ENCODE measurements at places on chromosomes 7 and 10.

- no peak for DNase-seq
Observed at GRCh38 chr10:112389271-112389822, 15.4 kb downstream of the ACSL5 start.

DNA sequence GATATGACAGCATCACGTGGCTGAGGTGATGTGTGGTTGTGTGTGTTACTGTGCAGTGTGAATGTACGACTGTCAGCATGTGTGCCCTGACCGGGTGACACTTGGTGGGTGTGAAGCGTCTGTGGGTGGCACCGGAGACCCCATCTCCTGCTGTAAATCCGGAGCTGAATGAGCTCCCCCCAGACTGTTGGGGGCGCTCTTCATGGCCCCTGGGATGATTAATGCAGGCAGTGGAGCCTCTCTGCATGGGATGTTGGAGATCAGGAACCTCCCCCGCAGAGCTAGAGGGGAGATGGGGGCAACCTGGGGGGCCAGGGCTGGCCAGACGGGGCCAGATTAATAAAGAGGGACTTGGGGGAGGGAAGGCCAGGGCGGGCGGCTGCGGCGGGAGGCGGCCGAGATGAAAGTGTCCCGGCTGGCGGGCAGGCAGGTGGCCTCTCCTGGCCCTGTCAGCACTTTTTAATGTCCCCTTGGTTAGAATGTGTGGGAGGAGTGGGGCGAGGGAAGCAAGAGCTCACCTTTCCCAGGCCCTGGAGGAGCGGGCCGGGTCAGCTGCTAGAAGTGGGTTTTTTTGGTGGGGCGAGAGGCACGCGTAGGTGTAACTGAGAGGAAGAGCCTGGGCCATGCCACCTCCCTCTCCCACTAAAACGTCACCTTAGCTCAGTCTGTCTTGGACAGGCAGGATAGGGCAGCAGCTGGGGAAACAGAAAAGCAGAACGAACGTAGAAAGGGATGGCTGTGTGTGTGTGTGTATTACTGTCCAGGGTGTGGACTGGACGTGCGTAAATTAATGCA is 34.1 kb downstream of the HIF1AN start:
- DNase-seq: no peak

DNA sequence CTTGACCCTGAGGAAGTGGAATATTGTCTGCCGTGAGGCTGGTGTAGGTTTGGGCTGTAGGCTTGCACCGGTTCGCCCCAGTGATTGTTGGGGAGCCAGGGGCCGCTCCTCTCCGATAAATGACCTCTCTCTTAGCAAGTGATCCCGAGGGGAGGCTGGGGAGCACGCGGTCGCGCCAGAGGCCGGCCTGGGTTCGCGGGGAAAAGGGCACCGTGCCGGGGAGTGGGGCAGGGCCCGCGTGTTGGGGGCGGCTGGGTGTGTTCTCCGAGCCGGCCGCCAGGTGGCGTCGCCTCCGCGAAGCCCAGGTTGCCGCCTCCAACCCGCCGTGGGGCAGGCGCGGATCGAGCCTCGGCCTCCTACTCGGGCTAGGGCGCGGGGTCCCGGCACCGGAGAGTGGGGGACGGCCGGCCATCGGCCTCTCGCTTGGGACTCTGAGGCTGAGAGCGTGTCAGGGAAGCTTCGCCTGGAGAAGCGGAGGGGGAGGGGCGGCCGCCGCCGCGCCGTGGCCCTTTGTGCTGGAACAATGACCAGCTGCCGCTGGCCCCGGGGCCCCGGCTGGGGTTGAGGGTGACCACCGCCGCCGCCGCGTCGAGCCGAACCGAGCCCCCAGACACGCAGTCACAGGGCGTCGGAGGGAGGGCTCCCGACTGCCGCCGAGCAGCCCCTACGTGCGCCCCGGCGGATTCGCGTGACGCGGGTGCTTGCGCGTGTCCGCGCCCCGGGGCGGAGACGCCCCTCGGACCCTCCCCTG is 442 bp upstream of the LZTS2 start:
- peak; percentile 35 for DNase-seq

DNA sequence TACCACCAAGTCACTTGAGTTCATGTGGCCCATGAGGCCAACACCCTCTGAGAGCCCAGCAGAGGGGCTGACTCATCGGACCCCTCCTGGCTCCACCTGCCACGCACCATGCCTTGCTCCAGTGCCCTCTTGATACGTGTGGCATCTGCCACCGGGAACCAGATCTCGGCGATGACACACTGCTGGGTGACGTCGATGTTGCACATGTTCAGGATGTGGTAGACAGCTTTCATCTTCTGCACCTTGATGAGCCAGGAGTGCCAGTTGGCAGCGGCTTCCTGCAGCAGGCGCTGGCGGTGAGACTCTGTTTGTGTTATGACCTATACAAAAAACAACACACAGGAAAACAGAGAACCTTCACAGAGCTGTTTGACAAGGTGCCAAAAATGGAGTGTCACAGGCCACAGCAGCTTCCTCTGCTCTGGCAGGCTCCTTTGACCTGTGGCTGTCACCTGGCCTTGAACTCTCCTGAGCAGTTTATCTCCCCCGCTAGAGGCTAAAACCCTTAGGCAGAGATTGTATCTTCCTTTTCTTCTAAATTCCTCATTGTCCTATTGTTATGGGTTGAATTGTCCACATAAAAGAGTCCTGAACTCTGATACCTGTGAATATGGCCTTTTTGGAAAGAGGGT is 45.2 kb upstream of the TMEM213 start:
- DNase-seq: peak; percentile 80

DNA sequence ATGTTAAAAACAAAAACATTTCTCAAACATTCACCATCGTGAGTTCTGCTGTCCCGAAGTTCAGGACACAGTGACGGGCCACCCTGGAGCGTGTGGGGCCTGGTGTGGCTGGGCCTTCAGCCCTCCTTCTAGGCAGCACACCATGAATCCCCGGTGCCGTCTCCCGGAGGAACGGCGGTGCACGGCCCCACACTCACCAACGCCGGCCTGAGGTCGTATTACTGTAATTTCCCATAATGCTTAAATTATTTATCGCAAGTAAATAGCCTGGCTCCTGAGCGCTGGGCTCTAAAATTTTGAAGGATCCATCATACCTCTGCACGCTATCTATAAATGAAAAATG is 1.4 kb downstream of the STK32C start:
- no peak for DNase-seq

DNA sequence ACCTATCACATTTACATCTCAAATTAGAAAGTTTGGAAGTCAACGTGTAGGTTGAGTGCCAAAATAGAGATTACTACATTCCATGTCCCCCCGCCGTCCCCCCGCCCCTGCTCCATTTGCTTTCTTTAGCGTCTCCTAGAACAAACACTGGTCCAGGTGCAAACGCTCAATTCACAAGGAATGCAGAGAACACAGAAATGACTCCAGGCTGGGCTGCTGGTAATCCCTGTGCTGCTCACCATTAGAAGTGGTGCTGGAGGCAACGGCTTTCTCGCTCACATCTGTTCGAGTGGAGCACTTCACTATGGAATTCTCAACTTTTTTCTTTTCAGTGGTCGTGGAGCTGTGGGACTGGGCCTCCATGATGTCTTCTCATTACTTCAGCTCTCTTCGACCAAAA is 14.1 kb downstream of the GLI3 start:
- DNase-seq: no peak

DNA sequence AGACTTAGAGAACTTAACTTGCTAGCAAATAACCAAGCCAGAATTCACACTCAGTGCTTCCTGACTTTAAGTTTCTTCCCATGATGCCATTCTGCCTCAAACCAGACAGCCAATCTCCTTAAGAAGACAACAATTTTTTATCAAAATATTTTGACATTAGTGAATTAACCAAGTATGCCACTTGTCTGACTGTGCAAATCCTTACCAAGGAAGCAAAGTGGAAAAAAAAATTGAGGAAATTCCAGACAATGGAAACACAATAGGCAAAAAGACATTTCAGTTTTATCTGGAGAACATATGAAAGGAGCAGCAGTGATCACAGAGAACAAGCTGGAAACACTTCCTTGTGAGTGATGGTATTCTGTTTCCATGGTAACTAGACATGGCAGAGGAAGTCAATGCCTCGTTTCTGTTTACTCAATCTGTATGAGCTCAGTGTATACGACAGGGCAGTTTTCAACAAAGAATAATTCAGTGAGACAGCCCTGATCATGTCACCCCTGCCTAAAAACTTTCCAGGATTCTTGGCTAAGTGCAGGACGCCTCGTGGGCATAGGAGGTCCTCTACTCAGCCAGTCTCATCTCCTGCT is 114.2 kb downstream of the DYNC1I1 start:
- DNase-seq: peak; percentile 11

GRCh38 chr7:39360766-39361165 is 205.4 kb upstream of the YAE1 start:
- DNase-seq: no peak

- no peak for DNase-seq
Observed at GRCh38 chr7:44145969-44146911, 5.1 kb upstream of the MYL7 start.

- no peak for DNase-seq
Observed at GRCh38 chr7:82507976-82508677, 64.5 kb upstream of the CACNA2D1 start.

DNA sequence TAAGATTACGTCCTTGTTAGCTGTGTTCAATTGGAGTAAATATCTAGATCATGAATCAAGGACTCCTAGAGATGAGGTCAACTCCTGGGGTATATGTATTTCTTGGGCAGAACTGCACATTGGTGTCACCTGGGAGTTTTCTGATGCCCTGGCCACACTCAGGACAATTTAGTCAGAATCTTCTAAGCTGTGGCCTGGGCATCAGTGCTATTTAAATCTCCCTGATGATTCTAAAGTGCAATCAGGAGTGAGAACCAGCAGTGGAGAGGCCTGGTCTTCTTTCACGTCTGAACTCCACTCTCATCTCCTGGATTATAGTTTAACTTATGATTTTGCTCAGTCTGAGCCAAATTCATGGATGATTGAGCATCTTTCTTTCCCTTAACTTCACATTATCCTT is 218.0 kb downstream of the BMPER start:
- no peak for DNase-seq

DNA sequence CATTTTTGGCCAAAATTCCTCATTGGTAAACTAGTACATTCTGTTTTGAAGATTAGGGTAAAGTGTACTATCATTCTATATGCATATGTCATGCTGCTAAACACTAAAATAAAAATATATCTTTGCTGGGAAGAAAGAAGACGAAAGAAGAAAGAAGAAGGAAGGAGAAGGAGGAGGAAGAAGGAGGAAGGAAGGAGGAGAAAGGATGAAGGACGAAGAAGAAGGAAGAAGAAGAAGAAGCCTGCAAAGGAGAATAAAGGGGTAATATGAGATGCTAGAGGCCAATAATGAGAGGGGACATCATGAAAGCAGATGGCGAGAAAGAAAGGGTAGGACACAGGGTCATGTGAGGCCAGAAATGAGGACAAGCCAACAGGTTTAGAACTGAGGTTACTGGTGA is 8.0 kb downstream of the SLC25A13 start:
- no peak for DNase-seq

- no peak for DNase-seq
Observed at GRCh38 chr10:112696592-112696991, 249.6 kb downstream of the VTI1A start.

- DNase-seq: no peak
Observed at GRCh38 chr10:76649723-76650127, 987.9 kb downstream of the KCNMA1 start.

DNA sequence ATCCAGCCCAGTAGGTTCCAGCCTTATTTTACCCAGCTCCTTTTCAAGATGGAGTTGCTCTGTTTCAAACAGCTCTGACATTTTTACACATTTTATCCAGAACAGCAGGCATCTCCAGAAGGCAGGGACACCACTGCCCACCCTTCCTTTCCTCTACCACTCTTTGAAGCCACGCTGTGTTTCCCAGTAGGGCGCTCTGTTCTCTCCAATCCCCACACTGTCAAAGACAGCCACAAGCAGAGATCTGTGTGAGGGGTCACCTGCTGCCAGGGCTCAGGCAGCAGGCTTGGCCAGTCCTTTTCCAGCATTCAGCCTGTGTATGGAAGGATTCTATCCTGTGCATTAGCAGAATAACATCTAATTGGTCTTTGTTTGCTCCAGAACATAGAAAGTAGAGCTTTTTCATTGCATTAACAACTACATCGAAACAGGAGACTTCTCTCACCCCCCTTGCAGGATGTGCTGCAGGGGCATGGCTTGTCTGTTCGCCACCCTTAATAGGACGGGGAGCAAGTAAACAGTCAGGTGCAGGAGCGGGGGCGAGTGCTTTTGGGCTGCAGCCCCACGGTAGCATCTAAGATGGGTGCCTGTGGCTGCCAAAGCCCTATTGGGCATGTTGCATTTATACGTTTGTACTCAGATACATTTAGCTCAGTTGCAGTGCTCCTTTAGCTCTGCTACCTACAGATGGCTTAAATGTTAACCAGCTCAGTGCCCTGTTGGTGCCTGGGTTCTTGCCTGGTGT is 326.1 kb downstream of the GALNT17 start:
- no peak for DNase-seq

GRCh38 chr7:22344655-22345054 is 12.3 kb downstream of the RAPGEF5 start:
- no peak for DNase-seq

DNA sequence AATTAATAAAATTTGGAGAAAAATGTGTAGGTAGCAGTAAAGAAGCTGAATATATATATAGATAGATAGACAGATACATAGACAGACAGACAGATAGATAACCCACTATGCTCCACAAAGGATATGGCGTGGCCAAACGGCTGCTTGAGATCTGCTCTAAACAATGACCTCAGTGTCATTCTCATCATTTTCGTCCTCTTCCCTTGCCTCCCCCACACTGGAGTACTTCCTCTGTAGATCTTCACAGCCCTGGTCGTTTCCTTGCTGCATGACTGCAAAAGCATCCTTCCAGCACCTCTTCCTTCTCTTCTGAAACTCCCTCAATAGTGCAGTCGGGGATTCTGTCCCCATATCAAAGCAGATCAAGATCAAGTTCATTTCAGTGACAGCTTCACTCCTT is 35.6 kb upstream of the ATP6V0A4 start:
- no peak for DNase-seq

DNA sequence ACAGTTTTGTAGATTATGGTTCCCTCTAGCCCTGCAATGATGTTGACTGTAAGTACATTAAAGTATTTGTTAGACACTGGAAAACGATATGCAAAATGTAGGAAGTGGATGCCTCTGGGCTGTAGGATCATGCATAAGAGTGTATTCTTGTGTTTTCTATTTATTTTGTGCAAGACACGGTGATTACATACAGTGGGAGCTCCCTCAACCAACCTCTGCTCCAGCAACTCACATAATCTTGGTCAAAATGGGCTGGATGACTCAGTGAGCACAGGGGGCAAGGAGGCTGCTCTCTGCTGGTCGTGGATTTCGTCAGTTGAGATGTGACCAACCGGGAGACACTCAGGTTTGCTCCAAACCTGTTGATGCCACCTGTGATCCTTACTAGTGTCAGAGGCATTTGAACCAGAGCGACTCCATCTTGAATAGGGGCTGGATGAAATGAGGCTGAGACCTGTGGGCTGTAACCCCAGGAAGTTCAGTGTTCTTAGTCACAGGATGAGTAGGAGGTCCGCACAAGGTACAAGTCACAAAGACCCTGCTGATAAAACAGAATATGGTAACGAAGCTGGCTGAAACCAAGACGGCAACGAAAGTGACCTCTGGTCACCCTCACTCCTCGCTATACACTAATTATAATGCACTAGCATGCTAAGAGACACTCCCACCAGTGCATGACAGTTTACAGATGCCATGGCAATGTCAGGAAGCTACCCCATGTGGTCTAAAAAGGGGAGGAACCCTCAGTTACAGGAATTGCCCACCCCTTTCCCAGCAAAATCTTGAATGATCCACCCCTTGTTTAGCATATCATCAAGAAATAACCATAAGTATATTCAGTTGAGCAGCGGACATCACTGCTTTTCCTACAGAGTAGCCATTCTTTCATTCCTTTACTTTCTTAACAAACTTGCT is 56.4 kb upstream of the FAM20C start:
- no peak for DNase-seq

- DNase-seq: peak; percentile 3
Observed at GRCh38 chr7:116122972-116123595, 87.3 kb upstream of the TES start.
